Bronchial epithelial cell (primary cell): ENCODE measurements at places on chromosomes 11 and 22.
A peak's percentile ranks its signal among the peaks of the same experiment; 100 is the strongest.

DNA sequence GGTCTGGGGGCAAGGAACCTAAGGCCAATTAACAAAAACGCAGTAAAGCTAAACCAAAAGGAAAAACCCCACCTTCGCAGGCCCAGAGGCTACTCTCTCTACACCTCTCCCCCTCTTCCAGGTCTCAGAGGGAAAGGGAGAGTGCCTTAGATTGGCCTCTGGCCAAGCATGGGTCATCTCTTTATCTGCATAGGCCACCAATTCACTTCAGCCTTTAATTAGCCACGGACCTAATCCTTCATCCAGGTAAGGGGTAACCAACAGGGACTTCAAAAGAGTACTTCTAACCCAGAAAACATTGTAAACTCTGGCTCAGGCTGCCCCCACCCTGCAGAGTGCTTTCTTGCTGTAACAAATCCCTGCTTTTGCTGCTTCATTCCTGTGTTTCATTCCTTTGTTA, 9.4 kb downstream of the VSTM5 start:
- DNase-seq = no peak

GRCh38 chr22:33699176-33699575, 221.1 kb downstream of the LARGE1 start:
- no peak for DNase-seq

GRCh38 chr11:87002918-87003317, 34.8 kb upstream of the TMEM135 start:
- no peak for DNase-seq

GRCh38 chr22:37749831-37750595, 53.2 kb downstream of the TRIOBP start:
- peak; percentile 98 for DNase-seq

DNA sequence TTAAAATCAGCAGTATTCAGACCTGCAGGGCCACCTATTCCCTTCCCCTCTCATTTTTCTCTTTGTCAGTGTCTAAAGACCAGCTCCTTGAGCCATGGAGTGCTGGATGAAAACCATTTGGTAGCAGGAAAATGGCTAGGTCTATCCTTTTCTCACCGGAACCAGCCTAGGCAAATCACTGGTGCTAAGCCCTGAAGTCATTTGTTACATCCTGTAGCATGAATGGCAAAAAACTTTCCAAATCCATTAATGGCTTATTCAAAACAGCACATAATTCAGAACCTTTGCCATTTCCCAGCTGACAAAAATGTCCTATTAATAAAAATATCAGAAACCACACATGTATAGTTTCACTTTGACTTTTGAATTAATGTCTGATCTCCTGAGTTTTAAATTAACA, 209.5 kb upstream of the E2F8 start:
- DNase-seq = no peak

DNA sequence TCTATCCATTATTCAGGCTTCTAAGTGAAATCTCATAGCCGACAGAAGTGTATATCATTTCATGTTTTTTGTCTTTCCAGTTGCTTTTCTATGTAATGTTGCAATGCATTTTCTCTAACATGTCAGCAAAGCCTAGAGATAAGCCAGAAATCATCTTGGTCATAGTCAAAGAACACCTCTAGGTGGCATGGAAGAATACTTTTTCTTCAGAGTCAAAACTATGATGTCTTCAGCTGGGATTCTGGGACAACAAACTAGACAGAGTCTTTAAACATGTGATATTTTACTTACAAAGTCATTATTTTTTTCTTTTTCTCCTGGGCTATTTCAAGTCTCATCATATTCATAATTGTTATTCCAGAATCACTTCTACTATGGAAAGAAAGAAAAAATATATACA, 4.4 kb downstream of the GAS2 start:
- peak; percentile 55 for DNase-seq

GRCh38 chr22:25818541-25818940, 76.6 kb downstream of the MYO18B start:
- no peak for DNase-seq

- DNase-seq = no peak
Measured at GRCh38 chr11:44816761-44817160, 90.0 kb downstream of the TSPAN18 start.

- DNase-seq = no peak
Measured at GRCh38 chr22:19350476-19350859, 58.9 kb upstream of the CLTCL1 start.
